ENCODE measurements at places on chromosomes 2 and 18.

GRCh38 chr2:58215429-58215828 lies 25.7 kb downstream of the FANCL start:
- peak; percentile 20 for DNase-seq

GRCh38 chr2:234496055-234496834 lies 636 bp downstream of the ARL4C start:
- peak; percentile 36 for DNase-seq

- no peak for DNase-seq
Measured at GRCh38 chr2:71800106-71800809, 346.9 kb downstream of the DYSF start.

DNA sequence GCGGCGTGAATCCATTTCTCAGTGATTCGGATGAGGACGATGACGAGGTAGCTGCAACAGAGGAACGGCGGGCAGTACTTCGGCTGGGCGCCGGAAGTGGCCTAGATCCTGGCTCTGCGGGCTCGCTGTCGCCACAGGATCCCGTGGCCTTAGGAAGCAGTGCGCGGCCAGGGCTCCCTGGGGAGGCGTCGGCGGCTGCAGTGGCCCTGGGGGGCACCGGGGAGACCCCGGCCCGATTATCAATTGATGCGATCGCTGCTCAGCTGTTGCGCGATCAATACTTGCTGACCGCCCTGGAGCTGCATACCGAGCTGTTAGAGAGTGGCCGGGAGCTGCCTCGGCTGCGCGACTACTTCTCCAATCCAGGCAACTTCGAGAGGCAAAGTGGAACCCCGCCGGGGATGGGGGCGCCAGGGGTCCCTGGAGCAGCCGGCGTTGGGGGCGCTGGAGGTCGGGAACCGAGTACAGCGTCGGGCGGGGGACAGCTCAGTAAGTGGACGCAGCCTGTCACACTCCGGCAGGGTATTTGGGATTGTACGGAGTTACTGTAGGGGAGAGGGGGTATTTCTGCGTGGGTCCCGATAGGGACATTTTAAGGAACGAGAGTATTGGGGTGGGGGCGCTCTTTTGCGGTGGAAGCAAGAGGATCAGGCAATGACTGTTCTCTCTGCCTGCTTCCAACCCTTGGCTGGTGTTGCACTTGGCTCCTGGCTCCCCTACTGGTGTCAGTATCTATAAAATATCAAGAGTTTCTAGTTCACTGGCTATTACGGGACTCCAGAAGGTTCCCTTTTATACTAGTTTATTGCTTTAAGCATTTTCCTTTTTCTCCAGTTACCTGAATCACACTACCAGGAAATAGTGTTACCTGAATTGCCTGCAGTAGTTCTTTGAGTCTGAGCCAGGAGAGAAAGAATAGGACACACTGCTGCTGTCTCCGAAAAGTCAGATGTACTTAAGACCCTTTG lies 772 bp downstream of the RELCH start:
- peak; percentile 37 for DNase-seq

DNA sequence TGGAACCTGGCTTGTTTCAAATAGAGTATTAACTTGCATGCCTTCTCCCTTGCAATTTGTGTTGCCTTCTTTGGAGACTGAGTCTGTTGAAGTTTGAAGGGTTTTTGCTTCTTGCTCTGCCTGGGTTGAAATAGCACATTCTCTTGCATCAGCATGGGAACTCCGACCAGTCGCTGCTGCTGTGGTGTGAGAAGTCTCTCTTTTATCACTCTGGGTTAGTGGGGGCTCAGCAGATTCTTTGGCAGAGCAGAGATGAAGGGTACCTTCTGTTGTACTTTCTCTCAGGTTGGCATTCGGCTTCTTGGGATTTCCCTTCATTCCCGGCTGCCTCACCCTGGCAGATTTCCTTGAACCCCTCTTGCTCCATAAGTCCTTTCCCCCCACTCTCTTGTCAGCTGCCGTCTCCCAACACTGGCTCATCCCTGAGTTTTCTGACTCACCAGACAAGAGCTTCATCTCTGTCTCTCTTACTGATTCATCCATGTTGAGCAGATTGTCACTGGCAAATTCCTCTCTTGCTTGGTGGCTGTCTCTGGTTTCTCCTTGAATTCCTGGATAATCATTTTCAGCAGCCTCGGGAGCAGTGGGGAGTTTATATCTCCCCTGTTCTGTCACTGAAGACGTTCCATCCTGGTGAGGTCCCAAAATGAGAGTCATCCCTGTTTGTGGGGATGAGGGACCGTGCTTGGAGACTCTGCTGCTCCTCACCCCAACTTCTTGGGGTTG lies 49.9 kb downstream of the ALPK2 start:
- peak; percentile 91 for DNase-seq

GRCh38 chr2:144679942-144680341 lies 160.0 kb upstream of the ZEB2 start:
- no peak for DNase-seq

DNA sequence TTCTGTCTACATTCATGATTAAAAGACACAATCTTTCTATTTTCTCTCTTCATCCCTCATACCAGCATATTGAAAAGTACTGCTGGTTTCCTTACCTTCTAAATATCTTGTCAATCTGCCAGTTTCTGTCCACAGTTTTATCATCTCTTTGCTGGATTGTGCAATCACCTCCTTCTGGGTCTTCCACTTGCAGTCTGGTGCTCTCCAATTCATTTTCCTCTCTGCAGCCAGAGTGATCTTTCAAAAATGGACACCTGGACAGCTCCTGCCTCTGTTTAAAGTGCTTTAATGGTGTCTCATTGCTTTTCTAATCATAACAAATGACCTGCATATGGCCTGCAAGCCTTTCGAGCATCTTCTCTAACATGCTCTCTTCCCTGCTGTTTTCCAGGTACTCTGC lies 94.0 kb downstream of the C1QL2 start:
- peak; percentile 43 for DNase-seq

GRCh38 chr2:157592948-157593347 lies 35.7 kb downstream of the ACVR1C start:
- DNase-seq: peak; percentile 24

DNA sequence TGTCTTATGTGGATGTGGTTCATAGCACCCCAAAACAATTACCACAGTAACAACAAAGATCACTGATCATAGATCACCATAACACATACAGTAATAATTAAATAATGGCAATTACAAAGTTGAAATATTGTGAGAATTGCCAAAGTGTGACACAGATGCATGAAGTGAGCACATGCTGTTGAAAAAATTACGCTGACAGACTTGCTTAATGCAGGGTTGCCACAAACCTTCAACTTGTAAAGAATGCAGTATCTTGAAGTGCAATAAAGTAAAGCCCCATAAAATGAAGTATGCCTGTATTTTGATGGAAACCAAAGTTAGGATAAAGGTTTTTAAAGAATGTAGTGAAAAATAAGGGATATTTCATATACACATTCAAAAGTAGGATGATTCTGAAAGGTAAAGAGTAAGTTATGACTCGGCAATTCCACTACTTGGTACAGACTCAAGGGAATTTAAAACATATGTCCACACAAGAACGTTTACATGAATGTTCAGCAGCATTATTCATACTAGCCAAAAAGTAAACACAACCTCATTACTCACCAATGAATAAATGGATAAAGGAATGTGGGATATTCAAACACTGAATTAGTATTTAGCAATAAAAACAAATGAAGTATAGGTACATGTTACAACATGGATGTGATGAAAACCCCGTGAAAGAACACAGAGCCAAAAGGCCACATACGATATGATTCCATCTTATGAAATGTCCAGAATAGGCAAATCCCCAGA lies 61.6 kb downstream of the SCN9A start:
- peak; percentile 92 for DNase-seq

DNA sequence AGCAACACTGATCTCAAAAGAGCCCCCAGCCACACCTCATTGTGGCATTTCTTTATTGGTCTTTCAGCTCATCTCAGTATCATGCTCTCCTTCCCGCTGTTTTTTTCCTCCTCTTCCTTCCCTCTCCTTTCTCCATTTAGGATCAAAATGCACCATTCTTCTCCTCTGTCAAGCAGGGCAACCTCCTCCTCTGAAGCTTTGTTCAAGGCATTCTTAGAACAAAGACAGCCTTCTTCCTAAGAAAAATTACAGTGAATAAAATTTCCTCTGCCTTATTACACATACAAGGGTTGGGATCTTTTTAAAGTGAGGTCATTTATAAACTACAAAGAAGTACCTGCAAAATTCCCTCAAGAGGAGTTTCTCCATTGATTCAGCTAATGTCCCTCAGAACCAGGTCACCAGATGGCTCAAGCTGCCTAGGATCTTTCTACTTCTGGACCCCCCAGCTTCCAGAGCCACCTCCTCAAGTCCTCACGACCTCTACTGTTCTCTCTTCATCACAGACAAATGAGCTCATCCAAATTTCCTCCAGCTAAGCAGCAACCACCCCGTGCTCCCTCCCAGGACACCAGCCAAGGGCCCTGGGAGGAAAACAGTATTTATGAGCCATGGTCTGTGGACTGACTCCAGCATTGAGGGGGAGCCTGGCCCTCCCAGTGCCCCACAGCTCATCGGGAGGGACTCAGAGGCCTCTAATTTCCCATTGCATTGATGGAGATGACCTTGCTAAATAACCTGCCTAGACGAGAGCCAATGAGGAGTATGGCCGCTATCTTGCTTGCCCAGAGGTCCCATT lies 18.0 kb downstream of the SFXN5 start:
- peak; percentile 38 for DNase-seq

- peak; percentile 70 for DNase-seq
Measured at GRCh38 chr2:217835931-217836891, 166.6 kb downstream of the TNS1 start.

GRCh38 chr2:173997753-173998152 lies 32.6 kb upstream of the SP3 start:
- no peak for DNase-seq

DNA sequence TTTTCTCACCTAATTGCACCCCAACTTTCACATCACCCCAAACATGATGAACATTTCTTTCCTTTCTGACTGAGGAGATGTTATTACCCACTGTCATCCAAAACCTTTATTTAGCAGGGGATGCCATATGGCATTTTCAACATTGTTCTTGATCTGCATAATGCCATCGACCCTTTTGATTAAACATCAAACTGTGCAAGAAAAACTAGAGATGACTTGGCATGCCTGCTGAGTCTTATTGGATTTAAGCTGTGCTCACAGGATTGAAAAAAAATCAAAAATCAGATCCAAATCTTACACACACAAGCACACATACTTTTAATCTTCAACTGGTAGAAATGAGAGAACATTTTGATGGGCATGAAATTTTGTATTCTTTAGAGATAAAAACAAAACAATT lies 536.0 kb downstream of the TMX3 start:
- no peak for DNase-seq

- no peak for DNase-seq
Measured at GRCh38 chr2:178195390-178196166, 1.3 kb downstream of the OSBPL6 start.

DNA sequence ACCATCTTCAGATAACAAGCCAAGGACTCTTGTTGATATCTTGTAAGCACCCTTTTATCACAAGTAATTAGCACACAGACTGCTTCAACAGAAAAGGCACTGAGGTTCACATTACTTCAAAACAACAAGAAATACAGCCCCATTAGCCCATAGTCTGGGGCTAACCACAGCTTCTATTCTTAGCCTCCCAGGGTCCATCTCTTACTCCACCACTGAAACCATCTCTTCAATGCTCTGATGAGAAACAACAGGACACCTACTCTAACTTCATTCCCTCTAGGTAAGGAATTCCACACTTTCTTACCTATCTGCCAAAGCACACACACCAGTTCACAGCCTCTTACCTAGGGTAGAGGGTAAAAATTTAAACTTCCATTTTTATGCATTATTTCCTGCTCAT lies 26.4 kb upstream of the CYTIP start:
- DNase-seq: no peak

DNA sequence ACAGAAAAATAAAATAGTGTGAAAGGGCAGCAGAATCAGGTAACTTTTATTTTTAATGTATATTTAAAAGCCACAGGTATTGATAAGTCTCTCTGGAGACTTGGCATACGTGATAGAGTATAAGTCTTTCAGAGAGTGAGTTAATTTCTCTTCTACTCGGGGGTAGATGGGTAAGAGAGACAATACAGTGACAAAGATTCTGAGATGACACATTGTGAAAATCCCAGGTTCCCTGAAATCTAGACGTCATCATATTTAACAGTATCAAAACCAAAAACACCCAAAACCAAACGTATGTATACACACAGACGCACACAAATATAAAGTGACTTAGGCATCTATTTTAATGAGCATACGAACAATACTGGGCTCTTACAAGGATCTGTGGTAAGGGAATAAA lies 33.3 kb downstream of the NIF3L1 start:
- DNase-seq: no peak

DNA sequence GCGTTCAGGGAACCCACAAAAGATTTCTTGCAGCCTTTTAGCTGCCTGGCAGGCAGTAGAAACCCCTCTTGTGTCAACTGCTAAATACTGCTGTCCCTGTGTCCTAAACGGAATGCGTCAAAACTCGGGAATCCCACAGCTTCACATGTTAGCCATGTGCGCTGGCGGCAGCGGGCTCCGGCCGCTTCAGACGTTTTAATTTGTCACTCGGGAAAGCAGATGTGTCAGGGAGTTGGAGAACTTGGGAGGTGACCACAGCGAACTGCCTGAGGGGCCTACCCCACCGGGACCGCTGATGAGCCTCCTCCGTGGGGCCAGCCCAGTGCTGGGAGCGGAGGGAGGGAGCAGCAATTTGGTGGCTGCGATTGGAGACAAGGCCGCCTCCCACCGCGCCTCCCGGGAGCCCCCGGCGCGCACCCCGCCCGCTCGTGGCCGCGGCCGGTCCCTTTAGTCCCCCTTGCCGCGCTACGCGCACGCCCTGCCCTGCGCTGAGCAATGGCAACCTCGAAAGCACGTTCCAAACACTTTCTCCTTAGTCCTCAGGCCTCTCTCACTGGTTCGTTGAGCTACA lies 146.1 kb upstream of the SATB2 start:
- DNase-seq: no peak

- no peak for DNase-seq
Measured at GRCh38 chr2:18265614-18266586, 294.6 kb downstream of the RDH14 start.

- DNase-seq: peak; percentile 91
Measured at GRCh38 chr2:112032689-112033465, 22.2 kb upstream of the TMEM87B start.

- DNase-seq: no peak
Measured at GRCh38 chr2:223486751-223487150, 115.4 kb downstream of the SCG2 start.

GRCh38 chr2:14552818-14553217 lies 79.7 kb upstream of the LRATD1 start:
- DNase-seq: no peak

- no peak for DNase-seq
Measured at GRCh38 chr18:54873884-54874255, 45.6 kb downstream of the RAB27B start.

GRCh38 chr2:8539743-8540551 lies 141.9 kb upstream of the ID2 start:
- no peak for DNase-seq

DNA sequence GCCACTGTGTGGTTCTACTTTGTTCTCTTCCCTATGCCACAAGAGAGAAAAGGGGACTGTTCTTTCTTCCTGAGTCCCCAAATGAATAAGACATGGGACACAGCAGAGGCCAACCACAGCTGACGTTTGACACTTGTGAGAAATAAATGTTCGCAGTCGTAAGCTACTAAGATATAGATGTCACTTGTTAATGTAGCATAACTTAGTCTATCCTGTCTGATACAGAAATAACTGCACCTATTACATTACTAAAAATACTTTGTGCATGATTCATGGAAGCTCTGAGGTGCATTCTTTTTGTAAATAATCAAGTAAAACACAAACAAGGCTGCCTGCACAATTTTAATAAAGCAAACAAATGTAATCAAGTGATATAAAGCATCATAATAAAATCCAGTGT lies 148.8 kb downstream of the NBAS start:
- DNase-seq: no peak

- no peak for DNase-seq
Measured at GRCh38 chr18:36041146-36041545, 26.2 kb downstream of the RPRD1A start.

GRCh38 chr2:224145751-224146355 lies 106.8 kb upstream of the SERPINE2 start:
- peak; percentile 94 for DNase-seq
